Fibroblast of lung (primary cell): ENCODE measurements at places on chromosomes 3 and 15. TPM values are rescaled to one million over a fixed set of nuclear protein-coding genes. Genes with fewer than 3 reads are reported as not detected.

- DNase-seq = peak; percentile 35
These were observed 462.1 kb downstream of the C3orf38 start for GRCh38 chr3:88611826-88612326.

DNA sequence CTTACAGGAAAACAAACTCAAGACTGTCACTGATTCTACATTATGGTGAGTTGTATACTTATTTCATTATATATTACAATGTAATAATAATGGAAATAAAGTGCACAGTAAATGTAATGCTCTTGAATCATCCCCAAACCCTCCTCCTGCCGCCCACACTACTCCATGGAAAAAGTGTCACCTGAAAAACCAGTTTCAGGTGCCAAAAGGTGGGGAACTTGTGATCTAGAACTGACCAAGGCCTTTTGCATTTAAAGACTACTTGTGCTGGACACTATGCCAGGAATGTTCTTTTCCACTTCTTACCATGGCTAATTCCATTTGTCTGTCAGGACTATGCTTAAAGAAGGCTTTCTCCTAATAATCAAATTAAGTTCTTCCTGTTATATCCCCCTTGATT lies 32.3 kb downstream of the ROBO2 start:
- no peak for DNase-seq

DNA sequence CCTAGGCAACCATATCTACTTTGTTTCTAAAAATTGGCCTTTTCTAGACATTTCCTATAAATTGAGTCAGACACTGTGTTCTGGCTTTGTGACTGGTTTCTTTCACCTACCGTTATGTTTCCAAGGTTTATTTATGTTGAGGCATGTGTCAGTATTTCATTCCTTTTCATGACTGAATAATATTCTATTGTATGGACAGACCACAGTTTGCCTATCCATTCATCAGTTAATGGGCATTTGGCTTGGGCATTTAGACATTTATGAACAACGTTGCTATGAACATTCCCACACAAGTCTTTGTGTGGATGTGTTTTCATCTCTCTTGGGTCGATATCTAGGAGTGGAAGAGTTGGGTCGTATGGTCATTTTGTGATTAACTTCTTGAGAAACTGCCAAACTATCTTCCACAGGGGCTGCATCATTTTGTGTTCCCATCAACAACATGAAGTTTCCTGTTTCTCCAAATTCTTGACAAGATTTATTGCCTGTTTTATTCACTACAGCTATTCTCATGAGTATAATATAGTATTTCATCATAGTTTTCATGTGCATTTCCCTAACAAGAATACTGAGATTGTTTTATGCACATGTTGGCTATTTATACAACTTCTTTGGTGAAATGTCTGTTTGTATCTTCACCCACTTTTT lies 3.5 kb upstream of the EFCC1 start:
- DNase-seq = no peak

DNA sequence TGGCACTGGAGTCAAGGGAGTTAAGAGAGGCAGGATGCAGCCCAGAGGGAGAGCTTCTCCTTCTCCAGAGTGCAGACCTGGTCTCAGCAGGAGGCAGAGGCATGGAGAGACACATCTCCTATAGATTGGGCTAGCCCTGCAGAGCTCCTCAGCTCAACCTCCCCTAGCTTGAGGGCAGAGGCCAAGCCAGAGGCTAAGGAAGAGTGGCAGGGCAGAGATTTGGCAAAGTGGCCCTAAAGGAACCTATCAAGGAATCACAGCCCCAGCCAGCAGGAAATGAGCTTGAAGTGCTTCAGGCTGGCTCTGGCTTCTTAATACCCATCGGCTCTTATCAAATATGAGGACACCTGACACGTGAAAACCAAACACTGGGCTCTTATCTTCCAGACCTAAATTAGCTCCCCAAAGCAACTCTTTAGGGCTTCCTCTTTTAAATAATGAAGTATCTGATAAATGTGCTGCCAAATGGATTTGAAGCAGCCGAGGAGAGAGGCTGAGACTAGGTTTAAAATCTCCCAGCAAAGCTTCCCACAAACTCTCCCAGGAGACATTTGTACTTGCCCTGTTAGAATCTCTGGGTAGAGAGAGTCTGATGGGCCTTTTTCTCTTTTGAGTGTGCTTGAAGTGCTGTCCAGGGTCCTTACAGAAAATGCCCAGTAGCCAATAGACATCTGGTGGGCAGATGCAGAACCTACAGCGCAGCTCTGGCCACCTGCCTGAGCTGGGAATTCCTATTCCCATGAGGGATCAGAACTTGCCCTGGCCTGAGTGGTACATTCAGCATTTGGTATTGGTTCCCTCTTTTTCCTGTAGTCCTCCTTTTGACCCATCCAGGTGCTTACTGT lies 271.4 kb downstream of the CLSTN2 start:
- peak; percentile 53 for DNase-seq

DNA sequence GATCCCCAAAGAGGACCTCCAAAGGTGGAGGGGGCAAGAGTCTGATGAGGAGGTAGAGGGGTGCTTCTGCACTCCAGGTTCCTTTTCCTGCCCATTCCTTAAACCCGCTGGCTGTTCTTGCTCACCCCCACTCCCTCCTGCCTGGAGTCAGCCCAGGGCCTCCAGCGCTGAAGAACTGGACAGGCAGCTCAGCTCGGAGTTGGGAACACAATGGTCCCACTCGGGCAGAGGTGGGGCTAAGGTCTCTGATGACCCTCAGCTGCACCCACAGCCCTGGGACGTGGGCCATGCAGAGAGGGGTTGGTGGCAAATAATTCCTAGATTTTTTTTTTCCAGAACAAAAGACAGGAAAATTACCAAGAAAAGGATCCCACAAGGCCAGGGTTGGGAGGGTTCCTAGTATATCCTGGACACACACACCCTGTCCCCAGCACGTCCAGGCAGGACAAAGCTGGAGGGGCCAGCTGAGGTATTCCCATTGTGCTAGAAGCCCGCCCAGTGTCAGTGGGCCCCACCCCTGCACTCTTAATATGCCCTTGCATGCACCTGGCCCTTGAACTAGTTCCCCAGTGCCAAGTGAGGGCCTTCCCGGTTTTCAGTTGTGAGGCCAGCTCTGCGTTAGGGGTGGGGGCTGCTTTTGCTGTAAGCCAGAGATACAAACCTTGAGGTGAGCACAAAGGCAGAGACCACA lies 22.1 kb upstream of the IP6K2 start:
- no peak for DNase-seq

FGF7 gene
- 61.5 and 165 TPM in 2 replicates for polyA plus RNA-seq
